Activated CD4-positive, alpha-beta memory T cell treated with anti-CD3 and anti-CD28 coated beads for 36 hours (primary cell): ENCODE measurements at places on chromosomes 6 and 20.
A peak's percentile ranks its signal among the peaks of the same experiment; 100 is the strongest.

DNA sequence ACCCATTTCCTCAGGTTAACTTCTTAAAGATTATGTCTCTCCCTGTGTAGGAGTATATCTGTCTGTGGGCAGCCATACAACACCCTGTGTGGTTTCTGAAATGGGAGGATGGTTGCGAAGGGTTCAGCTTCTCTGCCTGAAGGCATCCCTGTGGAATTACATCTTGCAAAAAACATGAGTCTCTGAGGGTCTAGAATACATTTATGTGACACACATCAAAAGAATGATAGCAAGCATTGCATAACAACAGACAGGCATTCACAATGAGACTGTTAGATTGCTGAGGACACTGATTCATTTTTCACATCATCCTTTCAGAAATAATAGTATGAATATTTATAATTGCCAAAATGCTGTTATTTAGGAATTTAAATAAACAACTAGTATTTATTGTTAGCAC, 670.9 kb downstream of the HTR1B start:
- DNase-seq: no peak

- DNase-seq: no peak
These were observed 573.1 kb upstream of the RNF217 start for GRCh38 chr6:124389127-124389526.

DNA sequence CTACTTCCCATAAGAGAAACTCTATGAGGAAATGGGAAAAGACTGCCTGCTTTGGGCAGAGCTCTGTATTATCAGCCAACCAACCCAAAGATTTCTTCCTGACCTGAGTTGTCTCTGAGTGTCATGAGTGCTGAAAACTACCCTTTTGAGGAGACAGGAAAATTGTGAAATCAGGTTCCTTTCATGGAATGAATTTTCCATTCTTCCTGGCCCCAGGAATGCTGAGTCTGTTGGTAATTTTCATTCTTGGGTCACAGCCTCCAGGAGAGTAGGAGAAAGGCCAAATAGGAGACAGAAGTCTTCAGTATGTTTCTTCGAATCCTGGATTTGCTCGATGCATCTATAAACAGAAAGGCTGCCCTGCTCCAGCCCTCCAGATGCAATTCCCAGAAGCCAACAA, 53.6 kb downstream of the SCML4 start:
- no peak for DNase-seq

DNA sequence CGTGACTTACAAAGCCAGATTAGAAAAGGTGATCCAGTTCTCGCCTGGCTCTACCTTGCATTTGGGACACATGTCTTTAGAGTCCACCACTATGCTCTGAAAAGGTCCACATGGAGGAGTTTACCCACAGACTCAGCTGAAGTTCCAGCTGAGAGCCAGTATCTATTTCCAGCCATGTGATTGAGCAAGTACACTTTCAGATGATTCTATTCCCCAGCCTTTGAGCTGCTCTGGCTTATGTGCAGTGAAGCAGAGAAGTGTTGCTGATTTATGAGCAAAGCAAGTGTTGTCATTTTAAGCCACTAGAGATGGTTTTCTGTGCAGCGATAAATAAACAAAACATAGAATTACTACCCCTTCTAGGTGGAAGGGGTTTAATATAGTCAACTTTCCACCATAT, 520.8 kb upstream of the RNF217 start:
- DNase-seq: no peak

DNA sequence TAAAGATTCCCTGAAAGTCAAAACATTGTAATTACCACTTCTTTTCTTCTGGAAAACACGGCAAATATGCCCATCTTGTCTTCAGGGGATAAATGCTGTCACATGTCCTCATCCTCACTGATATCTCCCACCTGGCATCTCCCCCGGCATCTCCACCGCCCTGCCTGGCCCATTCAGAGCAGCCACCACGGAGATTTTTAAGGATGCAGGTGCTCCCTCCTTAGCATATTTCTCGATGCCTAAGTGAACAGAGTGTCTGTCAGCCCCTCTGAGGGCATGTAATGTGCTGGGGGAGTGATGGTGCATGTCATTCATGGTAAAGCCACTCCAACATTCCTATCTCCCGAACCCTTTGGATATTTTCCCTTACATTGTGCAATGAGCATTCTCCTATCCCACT, 215.5 kb downstream of the PREX1 start:
- DNase-seq: no peak

DNA sequence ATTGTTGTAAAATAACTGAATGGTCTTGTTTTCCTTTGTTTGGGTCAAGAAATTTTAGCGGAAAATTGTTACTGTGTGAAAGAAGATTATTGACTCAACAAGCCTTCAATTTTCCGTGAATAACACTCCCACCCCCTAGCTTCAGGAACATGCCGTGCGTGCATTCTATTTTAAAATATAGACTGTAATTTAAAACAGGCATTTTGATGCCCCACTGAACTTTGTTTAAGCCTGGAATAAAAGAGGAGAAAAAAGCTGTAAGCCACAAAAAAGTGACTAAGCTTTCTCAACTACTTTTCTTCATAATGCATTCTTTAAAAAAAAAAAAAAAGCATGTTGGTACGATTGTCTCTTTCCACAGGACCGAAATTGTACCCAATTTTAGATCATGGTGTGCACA, 166.0 kb downstream of the ARID1B start:
- DNase-seq: no peak

- DNase-seq: no peak
These were observed 226.9 kb downstream of the DLL1 start for GRCh38 chr6:170063851-170064602.

DNA sequence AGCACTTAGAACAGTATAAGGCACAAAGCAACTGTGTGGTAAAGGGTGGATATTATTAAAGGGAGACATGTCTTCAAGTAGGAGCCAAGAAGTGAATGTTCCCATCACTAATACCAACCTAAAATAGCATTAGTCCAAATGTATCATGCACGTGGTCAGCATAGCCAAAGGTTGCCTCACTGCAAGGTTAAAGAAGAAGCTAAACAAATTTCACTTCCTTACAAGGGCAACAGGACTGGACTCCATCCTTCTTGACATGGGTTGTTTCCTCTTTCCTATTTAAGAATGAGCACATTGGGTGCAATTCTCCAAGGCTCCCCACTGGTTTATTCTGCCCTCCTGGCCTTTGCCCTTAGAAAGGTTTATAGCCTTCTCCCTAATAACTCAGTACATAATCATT, 186.7 kb downstream of the PHACTR1 start:
- no peak for DNase-seq

GRCh38 chr6:17015144-17015543, 86.7 kb upstream of the STMND1 start:
- peak; percentile 44 for DNase-seq

DNA sequence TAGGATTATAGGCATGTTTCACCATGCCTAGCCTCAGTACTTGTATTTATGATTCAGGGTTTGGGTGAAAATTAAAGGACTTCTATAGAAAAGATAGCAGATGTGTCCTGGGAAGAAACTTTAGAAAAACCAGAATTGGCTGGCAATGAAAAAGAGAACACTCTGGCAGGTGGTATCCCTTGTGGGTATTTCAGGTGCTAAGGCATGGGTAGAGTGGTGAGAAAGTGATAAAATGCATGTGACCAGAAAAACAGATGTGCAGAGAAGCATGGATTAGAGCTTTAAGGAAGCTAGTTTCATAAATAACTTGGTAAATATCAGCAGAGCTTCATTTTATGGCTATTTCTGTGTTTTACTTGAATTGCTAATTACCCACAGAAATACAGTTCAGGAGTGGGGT, 622.2 kb downstream of the DOK5 start:
- DNase-seq: no peak

DNA sequence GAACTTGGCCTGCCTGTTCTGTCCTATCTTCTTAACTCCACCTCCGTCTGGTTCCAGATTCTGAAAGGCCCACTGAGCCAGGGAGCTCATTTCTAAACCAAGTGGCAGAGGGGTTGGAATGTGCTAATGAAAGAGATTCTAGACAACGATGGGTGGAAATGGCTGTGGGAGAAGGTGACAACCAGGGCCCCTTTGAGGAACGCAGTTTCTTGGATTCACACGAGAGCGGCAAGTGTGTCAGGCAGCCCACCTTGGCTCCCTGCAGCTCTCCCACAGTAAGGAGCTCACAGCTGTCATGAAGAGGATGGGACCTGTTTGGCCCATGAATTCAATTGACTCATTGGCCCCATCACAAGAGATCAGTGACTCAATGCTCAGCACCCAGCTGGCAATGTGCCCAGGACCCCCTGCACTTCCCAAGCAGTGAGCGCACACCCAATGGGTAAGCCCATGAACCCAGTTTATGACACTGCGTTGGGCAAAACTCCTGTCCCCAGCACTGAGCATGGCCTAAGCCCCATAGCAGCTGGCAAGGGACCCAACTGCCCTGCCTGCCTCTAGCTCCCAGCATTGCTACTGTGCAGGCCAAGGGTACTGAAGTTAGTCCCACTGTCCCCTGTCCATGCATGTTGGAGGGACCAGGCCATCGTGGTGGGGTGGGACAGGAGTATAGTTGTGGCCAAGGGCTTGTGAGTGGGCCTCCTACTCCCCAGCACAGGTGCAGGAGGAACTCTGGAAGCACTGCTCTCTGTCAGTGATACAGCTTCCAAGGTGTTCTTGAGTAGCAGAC, 16.4 kb downstream of the MRPS18A start:
- peak; percentile 11 for DNase-seq

DNA sequence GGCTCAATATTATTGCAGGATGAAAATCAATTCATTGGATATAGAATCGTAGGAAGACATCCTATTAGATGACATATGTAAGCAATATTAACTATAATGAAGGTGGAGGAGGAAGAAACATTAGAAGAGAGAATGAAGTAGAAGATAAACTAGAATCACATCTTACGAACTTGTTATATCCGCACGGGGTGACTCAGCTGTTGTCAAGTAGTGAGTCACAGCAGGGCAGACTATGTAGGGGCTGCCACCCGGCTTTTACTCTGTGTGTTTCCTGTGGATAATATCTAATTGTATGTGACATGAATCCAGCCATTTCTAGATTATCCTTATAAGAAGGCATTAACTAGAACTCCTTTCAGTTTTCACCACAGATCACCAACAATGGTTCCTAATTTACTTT, 520.2 kb downstream of the DOK5 start:
- DNase-seq: no peak

DNA sequence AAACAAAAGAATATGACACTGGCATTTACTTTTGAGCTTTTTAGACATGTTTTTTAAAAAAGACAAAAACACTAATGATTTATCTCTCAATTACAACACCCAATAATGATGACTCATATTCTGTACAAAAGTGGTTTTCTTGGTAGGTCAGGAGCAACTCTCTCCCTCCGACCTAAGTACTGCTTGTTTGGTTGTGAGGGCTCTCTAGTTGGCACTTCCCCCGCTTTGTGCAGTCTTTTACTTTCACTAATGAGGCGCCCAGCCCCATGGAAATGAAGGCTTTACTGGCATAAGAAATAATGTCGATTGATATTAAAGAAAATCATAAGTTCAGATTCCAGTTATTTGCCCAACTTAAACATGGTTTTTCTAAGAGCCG, 1.3 kb downstream of the KPNA5 start:
- peak; percentile 53 for DNase-seq

DNA sequence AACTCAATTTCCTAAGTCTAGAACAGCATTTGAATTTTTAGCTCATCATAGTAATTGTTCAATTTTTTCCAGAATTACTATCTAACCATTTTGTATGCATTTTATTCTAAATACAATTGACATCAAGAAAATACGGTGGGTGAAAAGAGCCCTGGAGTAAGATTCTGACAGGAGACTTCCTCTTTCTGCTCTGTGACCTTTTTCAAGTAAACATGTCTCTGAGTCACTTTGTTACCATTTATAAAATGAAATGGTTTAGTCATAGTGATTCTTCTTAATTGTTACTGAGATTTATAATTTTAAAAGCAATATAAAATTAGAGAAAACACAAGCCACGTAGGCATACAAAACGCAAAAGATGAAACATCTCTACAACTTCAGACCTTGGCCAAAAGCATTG, 80.2 kb downstream of the PLCB1 start:
- DNase-seq: no peak

DNA sequence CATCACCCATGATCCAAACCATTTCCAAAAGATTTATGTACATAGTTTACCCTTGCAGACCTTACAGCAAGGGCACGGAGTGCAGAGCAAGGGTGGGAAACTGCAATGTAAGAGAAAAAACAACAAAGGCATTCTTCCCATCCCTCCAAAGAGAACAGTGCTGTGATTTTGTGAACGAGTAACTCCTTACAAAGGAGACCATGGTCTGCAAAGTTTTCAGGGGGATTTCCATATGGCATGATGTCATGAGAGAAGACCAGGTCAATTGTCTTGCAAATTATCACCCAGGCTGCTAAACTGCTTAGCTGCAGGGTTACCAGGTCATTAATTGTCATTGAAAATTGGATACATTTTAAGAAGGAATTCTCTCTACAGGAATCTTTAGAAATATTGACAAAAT, 58.3 kb downstream of the LAMP5 start:
- no peak for DNase-seq

DNA sequence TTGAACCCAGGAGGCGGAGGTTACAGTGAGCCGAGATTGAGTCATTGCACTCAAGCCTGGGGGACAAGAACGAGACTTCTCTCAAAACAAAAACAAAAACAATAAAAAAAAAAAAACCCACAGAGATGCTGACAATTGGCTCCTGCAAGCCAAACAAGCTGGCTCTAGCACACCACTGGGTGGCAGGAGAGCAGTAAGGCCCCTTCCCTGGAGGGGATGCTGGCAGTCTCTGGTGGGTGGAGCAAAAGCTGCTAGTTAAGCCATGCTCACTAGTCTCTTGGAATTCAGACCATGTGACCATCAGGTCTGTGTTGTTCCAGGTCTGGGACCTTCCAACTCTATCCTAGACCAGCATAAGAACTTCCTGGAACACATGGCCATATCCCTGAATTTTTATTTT, 18.9 kb upstream of the DSN1 start:
- peak; percentile 23 for DNase-seq

DNA sequence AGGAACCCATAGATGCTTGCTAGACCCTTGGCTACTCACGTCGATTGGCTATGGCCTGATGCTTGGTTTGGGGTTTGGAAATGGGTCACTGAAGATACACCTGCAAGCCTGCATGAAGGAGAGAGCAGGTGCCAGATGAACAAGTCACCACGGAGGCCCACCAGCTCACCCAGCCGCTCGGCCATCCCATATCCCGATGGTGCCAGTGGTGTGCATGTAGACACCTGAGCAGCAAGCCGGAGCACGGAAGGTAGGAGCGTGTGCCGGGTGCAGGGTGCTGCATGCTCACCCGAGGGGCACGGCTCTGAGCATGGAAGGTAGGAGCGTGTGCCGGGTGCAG, 35.9 kb downstream of the DACT2 start:
- no peak for DNase-seq

- no peak for DNase-seq
These were observed 5.9 kb downstream of the ESF1 start for GRCh38 chr20:13778827-13779226.
